Activated naive CD8-positive, alpha-beta T cell treated with anti-CD3 and anti-CD28 coated beads, Interleukin-2, amount 50 U/mL, for 24 hours (primary cell): ENCODE measurements at places on chromosomes 2 and 18.

GRCh38 chr18:59520562-59521355, 161.7 kb upstream of the LMAN1 start:
- no peak for DNase-seq

GRCh38 chr2:83784315-83784714, 674.8 kb downstream of the SUCLG1 start:
- no peak for DNase-seq

- no peak for DNase-seq
Observed at GRCh38 chr2:72674982-72675915, 150.6 kb downstream of the EXOC6B start.

DNA sequence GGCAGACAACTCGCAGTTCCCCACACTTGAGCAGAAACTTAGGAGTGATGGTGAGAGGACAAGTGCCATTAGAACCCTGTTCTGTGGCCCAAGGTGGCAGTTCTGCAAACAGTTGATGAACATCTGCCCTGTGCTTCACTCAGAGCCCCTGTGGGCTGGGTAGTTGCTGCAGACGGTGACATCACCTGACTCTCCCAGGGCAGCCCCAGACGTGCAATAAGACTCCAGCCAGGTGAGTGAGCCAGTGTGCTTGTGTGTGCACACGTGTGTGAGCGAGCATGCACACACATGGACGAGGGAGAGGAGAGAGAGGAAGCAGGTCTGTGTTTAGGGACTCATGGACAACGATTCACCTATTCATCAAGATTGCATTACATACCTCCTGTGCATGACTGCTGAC, 136.0 kb upstream of the GLI2 start:
- no peak for DNase-seq

- no peak for DNase-seq
Observed at GRCh38 chr18:24181806-24182205, 42.9 kb downstream of the CABYR start.

DNA sequence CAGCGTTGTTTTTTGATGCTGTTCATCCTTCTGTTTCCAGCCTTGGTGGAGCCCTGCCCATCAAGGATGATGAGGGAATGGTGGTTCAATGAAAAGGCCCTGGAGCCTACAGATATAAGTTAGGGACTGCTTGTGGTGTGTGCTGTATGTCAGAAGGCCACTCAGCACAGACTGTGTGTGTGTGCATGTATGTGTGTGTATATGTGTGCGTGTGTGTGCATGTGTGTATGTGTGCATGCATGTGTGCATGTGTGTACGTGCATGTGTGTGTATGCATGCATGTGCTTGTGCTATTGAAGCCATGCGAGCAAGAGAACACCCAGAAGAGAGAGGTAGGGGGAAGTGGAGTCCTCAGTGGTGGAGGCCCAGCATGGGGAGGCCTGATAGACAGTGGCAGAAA, 304.9 kb downstream of the CYP26B1 start:
- DNase-seq: no peak

GRCh38 chr2:15303874-15304273, 257.3 kb downstream of the NBAS start:
- DNase-seq: no peak

DNA sequence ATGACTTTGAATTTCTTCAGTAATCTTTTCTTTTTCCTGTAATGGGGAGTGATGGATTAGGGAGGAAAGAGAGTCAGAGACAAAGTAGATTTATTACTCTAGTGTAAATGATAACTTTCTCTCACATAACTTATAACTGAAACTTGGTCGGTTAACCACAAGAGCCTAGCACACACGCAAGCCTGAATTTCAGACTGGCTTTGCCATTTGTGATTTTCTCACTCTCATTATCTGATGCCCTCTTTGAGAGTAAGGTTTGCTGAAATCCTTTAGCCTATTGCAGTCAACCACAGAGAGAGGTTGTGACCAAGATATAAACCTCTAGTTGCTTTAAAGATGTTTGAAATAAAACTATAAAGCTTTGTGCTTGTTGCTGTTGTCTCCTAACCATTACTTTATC, 117.9 kb upstream of the NETO1 start:
- DNase-seq: no peak
